Stimulated activated CD4-positive, alpha-beta T cell treated with anti-CD3 and anti-CD28 coated beads, Interleukin-15, amount 100 ng/mL, for 48 hours (primary cell): ENCODE measurements at places on chromosomes 5 and 9.

- DNase-seq, result no peak
Measured at GRCh38 chr9:28774433-28775235, 1201.4 kb upstream of the C9orf72 start.

DNA sequence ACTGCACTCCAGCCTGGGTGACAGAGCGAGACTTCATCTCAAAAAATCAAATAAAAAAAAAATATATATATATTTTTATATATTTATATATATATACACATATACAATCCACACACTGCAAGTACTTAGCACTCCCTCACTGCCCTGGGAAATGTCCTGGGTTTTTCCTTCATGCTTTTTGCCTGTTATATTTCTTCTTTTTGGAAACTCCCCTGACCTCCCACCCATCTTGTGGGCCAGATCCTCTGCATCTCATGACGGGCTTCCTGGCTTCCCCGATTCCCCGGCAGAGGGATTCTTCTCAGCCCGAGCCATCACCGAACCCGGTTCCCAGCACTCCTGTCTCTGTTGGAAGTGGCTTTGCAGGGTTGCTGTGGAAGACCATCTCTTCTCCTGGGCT is 39.5 kb upstream of the NCS1 start:
- no peak for DNase-seq

GRCh38 chr5:108529381-108529780 is 147.5 kb upstream of the FBXL17 start:
- DNase-seq, result no peak

- no peak for DNase-seq
Measured at GRCh38 chr5:20028506-20028905, 40.5 kb upstream of the CDH18 start.

DNA sequence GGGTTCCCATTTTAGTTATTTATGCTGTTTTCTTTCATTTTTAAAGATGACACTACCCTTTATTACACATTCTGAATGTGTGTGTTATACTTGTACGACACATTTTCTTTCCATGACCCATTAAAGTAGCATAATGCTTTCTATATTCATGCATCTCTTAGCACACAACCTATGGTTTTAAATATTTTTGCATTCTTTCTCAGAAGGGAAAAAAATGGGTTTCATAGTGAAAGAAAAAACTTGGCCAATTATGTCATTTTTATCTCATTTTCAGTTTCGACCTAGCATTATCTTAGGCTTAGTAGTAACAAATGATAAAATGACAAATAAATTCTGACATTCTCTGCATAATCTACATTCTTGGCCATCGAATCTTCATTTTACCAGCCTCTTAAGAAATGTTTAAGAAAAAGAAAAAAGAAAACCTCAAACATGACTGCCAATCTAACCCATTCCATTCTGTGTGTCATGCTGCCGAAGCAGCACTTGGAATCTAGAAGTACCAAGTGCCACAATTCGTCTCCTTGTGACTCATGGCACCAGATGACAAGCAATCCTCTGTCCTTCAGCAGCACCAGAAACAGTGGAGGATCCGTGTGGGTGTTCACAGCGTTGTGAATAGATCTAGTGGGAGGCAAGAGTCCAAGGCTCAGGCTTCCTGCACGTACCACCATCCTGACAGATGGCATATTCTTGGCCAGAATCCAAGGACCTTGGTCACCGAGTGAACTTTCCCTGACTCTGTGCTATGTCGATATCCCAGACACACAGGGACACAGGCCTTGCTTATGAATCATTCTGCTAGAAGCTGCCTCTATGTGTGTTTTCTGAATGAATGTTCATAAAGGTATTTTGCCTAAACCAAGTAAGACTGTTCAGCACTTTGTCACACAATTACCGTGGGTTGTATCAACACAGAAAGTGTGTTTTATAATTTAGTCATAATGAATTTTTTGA is 502.7 kb downstream of the NR2F1-AS1 start:
- no peak for DNase-seq

GRCh38 chr5:43121913-43122484 is 1.3 kb downstream of the ZNF131 start:
- no peak for DNase-seq

- no peak for DNase-seq
Measured at GRCh38 chr5:41115281-41115680, 44.1 kb upstream of the MROH2B start.

- DNase-seq, result no peak
Measured at GRCh38 chr5:40291338-40291737, 388.4 kb upstream of the PTGER4 start.

- no peak for DNase-seq
Measured at GRCh38 chr9:34125681-34126206, 754 bp downstream of the DCAF12 start.

- no peak for DNase-seq
Measured at GRCh38 chr9:25677301-25678146, 720 bp downstream of the TUSC1 start.

DNA sequence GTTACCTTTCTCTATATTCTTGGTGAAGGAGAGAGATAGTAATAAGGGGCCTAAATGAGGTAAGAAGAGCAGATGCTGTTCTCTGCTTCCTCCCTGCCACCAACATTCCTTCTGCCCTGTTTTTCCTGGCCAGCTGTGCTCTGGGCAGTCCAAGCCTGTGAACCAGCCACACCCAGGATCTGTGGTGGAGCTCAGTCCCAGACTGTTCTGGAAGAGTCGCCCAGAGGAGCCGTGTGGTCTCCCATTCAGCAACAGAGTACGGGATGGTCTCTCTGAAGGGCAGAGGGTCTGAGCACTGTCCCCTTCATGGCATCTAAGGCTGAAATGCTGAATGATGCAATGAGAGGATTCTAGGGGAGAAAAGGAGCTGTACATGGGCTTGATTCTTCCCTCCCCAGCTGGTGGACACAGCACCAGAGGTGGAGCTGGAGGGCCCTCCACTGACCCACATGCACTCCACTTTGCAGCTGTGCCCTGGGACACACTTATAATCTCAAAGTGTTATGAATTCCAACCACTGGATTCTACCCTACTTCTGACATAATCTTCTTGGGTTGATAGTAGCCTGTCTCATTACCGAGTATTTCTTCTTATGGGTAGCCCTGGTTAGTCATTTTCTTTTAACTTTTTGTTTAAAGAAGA is 70.8 kb upstream of the RPS23 start:
- DNase-seq, result no peak

DNA sequence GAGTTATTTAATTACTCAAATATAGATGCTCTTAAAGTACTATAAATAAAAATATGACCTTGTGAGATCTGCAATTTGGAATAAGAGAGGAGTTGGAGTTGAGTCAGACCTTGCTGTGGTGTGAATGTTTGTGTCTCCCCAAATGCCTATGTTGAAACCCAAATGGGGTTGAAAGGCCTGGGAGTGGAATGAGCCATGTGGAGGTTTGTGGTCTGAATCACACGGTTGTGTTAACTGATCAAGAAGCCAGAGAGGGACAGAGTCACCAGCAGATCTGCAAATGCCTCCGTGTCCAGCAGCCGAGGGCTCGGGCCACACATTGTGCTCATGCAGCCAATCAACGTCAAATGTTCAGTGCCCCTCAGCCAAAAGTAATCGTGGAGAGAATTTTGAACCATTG is 404.4 kb downstream of the ICE1 start:
- no peak for DNase-seq

- DNase-seq, result no peak
Measured at GRCh38 chr9:18683851-18684250, 209.9 kb downstream of the ADAMTSL1 start.

GRCh38 chr5:172499287-172499686 is 45.0 kb upstream of the SH3PXD2B start:
- DNase-seq, result no peak

- DNase-seq, result no peak
Measured at GRCh38 chr5:66829358-66829674, 233.1 kb downstream of the MAST4 start.

- no peak for DNase-seq
Measured at GRCh38 chr5:139795074-139796001, at the start of gene PSD2. Gene PSD2, plus strand, starts transcription at chr5:139795808. Its CDS starts 13,633 bp downstream, at chr5:139809441.

DNA sequence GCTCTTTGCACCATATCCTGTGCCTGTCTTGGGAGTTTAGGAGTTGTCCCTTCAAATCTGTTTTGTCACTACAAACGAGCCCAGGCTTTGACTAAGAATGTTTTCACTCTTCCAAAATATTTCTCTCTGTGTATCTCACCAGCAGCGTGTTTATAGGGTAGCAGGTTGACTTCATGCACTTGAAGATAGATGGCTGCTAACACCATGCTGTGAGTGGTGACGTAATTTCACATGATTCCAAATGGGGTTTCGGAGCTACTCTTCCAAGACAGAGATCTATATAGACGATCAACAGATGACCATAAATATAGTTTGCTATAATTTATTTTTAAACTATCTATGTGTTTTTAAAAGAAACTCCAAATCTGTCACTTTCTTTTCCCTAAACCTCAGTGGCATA is 30.6 kb downstream of the RORB start:
- DNase-seq, result no peak

DNA sequence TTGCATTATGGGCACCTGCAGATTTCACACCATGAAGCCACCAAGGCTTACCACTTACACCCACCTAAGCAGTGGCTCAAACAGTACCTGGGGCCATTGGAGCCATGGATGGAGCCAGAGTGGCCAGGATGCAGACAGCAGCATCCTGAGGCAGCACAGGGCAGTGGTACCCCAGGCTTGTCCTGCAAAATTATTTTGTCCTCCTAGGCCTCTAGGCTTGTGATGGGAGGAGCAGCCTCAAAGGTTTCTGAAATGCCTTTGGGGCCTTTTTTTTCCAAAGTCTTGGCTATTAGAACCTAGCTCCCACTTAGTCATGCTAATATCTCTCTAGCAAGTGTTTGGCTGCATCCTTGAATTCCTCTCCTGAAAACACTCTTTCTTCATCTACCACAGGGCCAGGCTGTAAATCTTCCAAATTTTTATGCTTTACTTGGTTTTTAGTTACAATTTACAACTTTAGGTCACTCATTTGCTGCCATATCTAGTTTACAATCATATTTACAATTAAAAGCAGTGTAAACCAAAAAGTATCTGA is 15.7 kb downstream of the TMC1 start:
- no peak for DNase-seq
